GM18507 (cell line): ENCODE measurements at places on chromosomes 4 and X.

DNA sequence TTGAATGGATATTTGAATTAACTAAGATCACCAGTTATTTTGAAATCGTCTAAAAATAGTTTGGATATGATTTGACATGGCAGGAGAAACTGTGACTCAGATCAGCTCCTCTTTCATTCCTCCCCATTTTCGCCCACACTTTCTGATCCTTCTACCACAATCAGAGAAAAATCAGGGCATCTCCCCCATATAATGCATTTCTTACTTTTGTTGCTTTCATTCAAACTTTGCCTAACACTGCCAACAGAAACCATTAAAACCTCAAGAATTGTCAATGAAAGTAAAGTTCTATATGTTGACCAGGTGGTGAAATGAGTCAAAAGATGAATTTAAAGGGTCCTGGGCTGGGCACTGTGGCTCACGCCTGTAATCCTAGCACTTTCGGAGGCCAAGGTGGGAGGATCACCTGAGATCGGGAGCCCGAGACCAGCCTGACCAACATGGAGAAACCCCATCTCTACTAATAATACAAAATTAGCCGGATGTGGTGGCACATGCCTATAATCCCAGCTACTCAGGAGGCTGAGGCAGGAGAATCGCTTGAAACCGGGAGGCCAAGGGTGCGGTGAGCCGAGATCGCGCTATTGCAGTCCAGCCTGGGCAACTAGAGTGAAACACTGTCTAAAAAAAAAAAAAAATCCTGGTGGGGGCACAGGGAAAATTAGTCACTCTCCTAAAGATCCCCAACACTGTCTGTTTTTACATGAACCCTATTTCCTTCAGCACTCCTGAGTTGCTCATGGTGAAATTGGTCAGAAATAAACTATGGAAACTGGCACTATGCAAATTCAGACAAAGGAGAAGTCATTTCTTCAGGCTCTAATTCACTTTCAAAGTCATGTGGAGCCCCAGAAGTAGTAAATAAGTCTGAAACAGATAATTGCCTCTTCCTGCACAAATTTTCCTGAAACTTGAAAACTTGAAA, 122.8 kb upstream of the NOCT start:
- no peak for DNase-seq

GRCh38 chr4:102103368-102103767, 241.9 kb downstream of the SLC39A8 start:
- no peak for DNase-seq

GRCh38 chr4:63379750-63380522, 1029.3 kb downstream of the TECRL start:
- no peak for DNase-seq

- no peak for DNase-seq
Observed at GRCh38 chr4:148542922-148543623, 100.9 kb upstream of the NR3C2 start.

DNA sequence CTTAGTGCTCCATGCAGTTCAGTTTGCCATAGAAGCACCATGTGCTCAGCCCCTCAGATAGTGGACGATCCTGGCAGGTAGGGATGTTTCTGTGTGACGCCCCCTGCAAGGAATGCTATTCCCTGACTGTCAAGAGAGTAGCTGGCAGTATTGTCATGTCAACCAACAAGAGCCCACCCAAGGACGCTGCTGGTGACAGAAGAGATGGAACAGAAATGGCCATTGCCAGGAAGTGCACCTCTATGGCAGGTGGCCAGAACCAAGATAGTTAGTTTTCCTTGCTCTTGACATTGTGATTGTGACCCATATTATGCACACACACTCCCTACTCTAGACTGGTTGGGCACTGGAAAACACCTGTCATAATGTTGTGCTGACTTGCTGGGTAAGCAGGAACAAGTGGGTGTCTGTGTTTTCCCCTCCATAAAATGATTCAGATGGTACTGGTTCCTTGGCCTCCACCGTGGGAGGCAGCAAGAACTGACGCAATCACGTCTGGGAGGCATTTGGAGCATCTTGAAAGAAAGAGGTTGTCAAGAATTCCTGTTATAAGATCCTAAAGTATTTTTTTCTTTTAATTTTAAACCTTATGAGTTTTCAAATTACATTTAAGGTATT, 507.9 kb downstream of the MID1IP1 start:
- DNase-seq = no peak

DNA sequence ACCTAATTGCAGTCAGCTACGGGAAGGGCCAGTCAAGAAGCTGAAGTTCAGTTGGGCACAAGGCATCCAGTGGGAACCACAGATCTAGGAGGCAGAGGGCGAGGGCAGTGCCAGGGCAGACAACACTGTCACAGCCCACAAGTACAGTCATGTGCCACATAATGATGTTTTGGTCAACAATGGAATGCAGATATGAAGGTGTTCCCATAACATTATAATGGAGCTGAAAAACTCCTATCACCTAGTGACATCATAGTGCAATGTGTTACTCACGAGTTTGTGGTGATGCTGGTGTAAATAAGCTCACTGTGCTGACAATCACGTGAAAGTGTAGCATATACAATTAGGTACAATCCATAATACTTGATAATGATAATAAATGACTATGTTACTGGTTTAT, 4.5 kb upstream of the TMEM255A start:
- no peak for DNase-seq

GRCh38 chrX:127574829-127575228, 477.4 kb downstream of the ACTRT1 start:
- DNase-seq = no peak

GRCh38 chrX:19245711-19246269, 97.9 kb upstream of the PDHA1 start:
- DNase-seq = no peak
